Glomerular endothelial cell (primary cell): ENCODE measurements at places on chromosomes 2 and 18. TPM values are rescaled to one million over a fixed set of nuclear protein-coding genes. Genes with fewer than 3 reads are reported as not detected.

Gene TLX2
- not detected in 2 replicates for total RNA-seq

Gene HMSD
- total RNA-seq = 0.41 TPM in 1 of 2 replicates, not detected in the other

Gene PLA2R1
- total RNA-seq = 6.6 and 14.5 TPM in 2 replicates

Gene DYSF
- 300 and 435 TPM in 2 replicates for total RNA-seq

Gene UPP2
- total RNA-seq = not detected in 2 replicates

Gene CDH2
- total RNA-seq = 47.9 and 104 TPM in 2 replicates

Gene KCNS3
- 6.8 and 13.0 TPM in 2 replicates for total RNA-seq

Gene LOXHD1
- not detected in 2 replicates for total RNA-seq
